DMS79 (cell line): ENCODE measurements at places on chromosomes 16 and 17.

DNA sequence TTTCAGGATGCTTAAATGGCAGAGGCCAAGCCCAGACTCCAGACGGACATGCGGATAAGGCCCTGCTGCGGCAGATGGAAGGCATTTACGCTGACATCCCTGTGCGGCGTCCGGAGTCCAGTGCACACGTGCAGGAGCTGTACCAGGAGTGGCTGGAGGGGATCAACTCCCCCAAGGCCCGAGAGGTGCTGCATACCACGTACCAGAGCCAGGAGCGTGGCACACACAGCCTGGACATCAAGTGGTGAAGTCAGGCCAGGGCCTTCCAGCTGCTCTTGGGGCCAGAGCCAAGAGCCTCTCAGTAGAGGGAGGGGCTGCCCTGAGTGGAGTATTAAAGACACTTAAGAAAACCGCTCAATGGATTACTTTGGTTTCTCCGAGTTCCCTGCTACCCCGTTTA is 29.4 kb downstream of the NARF start:
- peak; percentile 17 for DNase-seq

DNA sequence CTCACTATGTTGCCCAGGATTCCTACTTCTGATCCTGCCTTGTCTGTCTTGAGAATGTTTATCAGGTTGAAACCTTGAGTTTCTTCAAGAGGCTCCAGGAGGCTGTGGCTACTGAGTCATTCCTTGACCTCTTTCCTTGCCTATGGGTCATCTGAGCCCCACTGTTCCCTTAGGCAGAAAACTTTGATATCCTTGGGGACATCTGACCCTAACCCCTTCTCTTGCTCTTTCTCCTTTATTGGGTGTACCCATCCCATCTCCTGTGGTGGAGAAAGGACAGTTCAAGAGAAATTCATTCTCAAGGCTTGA is 12.5 kb downstream of the ARL4D start:
- no peak for DNase-seq

- DNase-seq, result no peak
Observed at GRCh38 chr16:27175888-27176287, 27.4 kb upstream of the KDM8 start.

DNA sequence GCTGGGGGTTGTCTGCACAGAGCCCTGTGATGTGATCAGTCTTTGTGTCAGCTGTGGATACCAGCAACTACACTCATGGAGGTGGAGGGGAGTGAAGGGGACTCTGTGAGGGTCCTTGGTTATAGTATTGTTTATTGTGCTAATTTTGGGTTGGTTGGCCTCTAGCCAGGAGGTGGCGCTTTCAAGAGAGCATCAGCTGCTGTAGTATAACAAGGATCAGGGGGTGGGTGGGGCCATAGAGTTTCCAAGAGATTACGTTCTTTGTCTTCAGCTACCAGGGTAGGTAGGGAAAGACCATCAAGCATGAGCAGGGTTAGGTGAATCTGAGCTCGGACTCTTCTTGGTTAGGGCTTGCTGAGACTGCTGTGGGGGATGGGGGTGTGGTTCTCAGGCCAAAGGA is 97.1 kb upstream of the HS3ST3A1 start:
- no peak for DNase-seq

GRCh38 chr17:50458701-50459676 is 9.7 kb downstream of the CHAD start:
- peak; percentile 71 for DNase-seq
